ENCODE measurements at places on chromosomes 11 and 22.

DNA sequence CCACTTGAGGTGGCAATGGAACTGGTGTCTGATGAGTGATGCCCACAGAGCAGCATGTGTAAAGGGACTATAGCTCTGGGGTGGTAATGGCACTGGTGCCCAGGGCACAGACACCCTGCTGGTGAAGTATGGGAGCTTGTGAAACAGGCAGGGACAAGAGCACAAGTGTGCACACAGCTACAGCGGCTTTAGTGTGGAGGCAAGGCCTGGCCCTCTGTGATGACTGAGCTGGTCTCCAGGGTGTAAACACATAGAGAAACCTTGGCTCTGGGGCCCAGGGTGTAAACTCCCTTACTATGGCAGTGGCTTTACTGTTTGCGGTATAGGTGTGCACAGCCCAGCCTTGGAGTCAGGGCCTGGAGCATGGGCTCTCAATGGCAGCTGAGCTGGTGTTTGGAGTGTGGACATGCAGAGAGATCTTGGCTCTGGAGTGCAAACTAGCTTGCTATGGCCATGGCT lies 46.3 kb downstream of the BIRC2 start:
- DNase-seq: no peak

DNA sequence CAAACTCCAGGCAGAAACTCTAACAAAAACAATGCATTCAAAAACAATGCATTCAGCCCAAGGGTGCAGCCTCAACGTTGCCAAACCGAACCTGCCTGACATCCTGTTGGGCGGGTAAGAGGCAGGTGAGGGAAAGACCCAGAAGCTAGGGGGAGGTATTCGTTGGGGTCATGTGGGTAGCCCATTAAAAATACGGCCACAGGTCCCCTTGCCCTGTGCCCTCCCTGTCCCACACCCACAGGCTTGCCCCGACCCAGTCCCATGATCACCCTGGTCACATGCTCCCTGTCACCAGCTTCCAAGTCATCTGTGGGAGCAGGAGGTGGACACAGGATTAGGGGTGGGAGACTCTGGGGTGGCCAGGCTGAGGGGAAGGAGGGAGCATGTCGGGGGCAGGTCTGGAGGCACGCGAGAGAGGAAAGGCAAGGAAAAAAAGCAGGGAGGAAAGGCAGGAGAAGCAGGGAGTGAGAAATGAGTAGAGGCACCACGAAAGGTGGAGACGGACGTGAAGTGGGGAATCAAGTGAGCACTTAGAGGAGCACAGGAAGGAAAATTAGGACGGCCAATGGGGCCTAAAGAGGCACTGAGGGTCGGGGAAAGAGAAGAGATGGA lies 683 bp downstream of the PLA2G6 start:
- peak; percentile 46 for DNase-seq

- peak; percentile 10 for DNase-seq
Observed at GRCh38 chr11:93330446-93330984, at the start of gene DEUP1. DEUP1 (plus strand) TSS chr11:93330742; CDS start chr11:93332260, 1,518 bp downstream.

DNA sequence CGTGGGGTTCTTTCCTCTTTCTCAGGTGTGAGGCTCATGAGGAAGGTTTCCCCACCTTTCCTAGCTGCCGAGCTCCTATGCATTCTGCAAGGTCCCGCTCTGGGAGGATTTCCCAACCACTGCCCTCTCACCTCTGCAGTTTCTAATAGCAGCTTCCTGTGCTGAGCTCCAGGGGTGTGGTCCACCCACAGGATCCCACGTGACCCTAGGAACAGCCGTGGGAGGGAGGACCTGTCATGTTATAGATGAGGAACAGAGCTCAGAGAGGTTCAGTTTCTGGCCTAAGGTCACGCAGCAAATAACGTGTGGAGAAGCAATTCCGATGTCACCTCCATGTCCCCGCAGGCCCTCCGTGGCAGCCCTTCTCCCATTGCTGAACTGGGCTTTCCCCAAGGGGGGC lies 38.5 kb downstream of the FLRT1 start:
- peak; percentile 31 for DNase-seq

GRCh38 chr11:118321386-118322082 lies 17.0 kb downstream of the CD3E start:
- no peak for DNase-seq

DNA sequence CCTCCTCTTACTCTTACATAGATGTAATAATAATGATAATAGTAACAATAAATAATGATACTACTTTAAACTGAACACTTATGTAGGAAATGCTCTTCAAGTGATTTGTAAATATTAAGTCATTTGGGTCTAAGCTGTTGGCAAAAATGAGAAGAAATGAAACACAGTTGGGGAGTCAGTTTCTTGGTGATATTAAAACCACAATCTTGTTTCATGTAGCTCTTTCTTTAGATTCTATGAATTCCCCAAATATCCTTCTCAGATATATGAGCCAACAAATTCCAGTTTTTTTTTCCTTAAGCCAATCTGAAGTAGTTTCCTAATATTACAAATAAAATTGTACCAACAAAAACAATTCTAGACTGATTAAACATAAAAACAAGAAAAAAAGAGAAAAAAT lies 1115.6 kb upstream of the CNTN5 start:
- no peak for DNase-seq

DNA sequence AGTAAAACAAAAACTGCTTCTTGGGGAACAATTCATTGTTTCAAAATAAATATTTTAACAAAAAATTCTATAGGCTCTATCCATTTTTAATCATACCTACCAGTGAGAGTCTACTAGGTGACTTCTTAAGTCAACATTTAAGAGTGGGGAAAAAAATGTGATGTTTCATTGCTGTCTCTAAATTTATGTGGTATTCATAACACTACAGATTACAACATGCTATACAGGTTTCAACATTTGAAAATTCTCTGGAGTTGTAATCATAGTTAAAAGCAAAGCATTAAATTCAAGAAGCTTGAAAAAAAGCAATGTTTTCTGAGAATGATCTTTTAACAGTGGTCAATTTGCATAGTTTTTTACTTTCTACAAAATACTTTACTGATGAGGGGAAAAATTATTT lies 18.3 kb downstream of the SBF2 start:
- no peak for DNase-seq

DNA sequence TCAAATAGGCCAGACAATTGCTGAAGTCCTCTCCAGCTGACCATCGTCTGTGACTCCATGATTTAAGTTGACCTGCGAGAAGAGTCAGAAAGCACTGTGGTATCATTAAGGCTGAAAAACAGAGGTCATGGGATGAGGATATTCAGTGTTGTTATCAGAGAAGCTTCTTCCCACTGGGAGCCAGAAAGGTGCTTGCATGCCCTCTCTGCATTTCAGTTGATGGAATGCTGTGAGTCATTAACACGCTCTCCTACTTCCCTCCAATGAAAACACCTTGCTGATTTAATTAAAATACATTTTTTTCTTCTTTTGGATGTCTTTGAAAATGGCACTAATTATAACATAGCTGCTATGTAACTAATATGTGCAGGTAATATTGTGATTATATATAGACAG lies 667.0 kb downstream of the NTM start:
- DNase-seq: no peak

DNA sequence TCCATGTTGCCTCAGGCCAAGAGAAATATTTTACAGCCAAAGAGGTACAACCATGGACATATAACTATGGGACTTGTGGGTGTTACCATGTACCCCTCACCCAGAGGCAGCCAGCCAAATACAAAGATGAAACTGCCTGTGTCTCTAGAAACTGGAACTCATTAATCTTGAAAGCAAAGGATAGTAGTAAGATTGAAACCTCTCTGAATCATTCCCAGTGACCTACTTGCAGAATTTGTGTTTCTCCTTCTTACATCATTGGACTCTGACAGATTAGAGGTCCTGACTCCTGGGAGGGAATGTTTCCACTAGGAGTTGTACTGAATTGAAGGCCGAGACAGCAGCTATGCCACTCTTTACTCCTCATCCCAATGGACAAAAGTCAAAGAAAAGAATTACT lies 257.4 kb upstream of the UBASH3B start:
- peak; percentile 68 for DNase-seq

DNA sequence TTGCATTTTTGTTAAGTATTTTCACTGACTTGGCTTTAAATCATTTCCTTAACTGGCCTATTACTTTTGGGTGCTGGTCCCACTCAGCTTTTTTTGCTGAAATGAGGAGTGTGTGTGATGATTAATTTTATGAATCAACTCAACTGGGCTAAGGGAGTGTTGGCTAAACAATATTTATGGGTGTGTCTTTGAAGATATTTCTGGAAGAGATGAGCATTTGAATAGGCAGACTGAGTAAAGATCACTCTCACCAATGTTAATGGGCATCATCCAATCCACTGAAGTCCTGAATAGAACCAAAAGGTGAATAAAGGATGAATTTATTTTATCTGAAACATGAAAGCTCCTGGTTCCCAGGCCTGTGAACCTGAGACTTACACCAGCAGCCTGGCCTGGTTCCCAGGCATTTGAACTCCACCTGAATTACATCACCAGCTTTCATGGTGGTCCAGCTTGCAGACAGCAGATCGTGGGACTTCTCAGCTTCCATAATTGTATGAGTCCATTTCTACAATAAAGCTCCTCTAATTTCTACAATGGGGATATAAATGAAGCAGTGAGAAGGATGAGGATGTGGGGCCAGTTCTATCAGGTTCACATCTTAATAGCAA lies 241.3 kb upstream of the ZC3H12C start:
- DNase-seq: no peak

- no peak for DNase-seq
Observed at GRCh38 chr11:113400631-113401230, 13.2 kb downstream of the ANKK1 start.

- DNase-seq: no peak
Observed at GRCh38 chr11:110153474-110153873, 60.3 kb downstream of the ZC3H12C start.

GRCh38 chr11:10385696-10386095 lies 69.4 kb upstream of the AMPD3 start:
- no peak for DNase-seq

GRCh38 chr11:119774172-119774763 lies 45.3 kb upstream of the NECTIN1 start:
- DNase-seq: peak; percentile 14

DNA sequence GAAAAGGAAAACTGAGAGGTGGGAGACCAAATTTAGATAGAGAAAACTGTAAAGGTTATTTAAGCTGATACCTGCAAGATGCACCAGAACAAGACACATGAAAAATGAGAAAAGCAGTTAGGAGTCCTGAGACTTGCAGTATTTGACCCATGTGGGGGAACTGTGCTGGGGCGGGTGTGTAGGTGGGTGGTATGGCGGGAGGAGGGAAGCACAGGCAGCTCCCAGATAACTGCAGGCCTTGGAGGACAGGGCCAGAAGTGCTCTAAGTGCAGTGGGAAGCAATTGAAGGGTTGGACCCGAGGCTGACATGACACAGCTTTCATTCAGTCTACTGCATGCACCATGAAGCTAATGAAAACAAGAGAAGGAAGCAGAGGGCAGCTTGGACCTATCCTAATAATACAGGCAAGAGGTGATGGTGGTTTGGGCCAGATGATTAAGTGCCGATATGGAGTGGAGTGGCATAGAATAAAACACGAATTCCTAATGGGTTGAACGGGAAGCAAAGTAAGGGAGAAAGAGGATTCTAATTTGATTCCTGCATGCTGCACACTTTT lies 48.0 kb upstream of the ANO3 start:
- DNase-seq: no peak

GRCh38 chr22:17832665-17833064 lies 58.4 kb upstream of the BID start:
- DNase-seq: no peak

DNA sequence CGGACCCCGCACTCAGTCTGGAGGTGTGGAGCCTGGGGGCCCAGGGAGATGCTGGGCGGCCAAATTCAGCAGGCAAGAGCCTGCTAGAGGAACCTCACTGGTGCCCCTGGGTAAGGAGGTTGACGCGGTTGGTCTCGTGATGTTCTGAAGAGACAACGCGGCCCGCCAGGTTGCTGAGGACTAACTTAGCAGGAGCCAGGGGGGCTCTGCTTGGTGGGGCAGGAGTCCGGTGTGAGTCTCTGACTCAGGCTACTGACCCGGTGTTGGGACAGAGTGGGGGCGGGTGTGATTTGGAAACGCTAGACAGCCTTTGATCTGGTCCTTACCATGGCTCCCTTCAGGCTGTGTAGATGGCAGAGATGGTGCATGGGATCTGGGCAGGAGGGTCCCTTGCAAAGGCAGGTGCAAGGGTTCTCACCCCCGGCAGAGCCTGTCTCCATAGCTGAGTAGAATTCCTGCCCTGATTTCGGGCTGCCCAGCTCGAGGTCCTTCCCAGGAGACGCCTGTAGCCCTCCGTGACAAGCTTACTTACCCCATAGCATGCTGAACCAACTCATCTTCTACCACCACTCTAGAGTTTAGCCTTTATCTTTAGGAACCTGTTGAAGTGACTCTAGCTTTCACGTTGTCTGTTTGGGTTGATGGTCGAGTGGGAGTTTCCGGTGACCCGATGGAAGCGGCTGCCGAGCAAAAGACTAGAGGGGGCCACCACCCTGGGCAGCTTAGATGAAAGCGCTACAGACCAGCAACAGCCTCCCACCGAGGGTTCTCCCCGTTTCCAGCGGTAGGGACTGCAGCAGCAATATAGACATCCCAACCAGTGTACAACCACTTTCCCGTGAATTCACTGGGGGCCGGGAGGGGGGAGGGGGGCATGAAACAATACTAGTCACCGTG lies 38.4 kb downstream of the KCNC1 start:
- DNase-seq: no peak

DNA sequence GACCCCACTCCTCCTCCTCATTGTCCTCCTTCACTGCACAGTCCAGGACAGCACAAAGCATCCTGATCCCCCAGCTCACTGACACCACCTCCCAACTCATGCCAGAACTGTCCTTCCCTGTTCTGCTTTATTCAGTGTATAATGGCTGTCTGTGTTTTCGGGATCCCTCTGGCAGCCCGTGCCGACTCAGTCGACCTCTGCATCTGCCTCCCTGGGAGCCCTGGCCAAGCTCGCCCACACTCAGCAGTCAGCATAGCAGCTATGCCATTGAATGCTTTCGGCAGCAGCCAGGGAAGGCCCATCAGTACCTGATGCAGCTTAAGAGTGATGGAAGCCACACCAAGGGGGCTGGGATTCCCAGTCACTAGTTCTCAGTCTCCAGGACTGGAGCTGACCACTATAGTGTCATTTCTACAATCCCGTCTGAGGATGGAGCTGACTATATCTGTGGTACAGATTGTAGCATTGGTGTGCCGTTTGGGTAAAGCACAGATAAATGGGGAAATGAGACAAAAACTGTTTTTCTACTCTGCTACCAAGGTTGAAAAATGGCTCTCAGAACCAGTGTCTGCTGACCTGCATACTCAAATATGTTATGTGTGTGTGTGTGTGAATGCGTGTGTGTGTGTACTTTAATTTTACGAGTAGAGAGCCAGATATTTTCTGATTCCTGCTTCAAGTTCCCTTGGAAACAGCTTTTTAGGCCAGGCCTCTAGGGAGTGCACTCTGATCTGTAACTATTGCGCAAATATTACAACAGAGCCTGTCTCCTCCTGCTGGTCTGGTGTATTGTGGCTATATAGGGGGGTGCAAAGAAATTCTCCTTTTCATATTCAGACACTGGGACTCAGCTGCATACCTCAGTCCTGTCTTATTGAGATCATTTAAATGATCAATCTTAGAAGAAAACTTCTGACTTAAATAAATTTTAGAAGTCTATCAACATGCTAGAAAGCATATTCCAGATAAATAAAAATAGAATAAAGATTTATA lies 78.8 kb upstream of the TOP3B start:
- no peak for DNase-seq

- no peak for DNase-seq
Observed at GRCh38 chr22:50670513-50670912, 2.1 kb upstream of the SHANK3 start.

- DNase-seq: no peak
Observed at GRCh38 chr11:129590753-129591475, 215.3 kb downstream of the BARX2 start.

Data from activated CD4-positive, alpha-beta T cell treated with anti-CD3 and anti-CD28 coated beads, Interleukin-2, Interleukin-6, amounts not matched to agents 100 ng/mL and 50 ng/mL, durations not matched to agents 16 hours and 8 hours (primary cell).